ENCODE measurements at places on chromosomes 1 and 21.

- no peak for DNase-seq
Observed at GRCh38 chr1:62382658-62382955, 54.2 kb upstream of the USP1 start.

DNA sequence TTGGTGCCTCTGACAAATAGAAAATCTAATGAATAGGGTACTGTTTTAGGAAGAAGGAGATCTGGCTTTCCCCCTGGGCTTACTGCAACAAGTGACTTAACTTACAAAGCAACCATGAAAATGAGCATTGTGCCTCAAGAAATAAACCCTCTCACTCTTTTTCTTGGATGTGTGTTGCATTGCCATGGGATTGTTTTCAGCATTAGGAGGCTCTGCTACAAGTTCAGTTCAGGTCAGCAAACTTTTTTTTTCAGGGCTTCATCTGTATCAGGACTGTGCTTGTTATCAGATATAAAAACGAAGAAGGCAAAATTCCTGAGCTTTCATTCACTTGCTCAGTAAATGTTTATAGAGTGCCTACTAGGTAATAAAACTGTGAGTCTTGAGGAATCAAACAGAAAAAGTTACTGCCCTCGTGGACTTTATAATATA, 37.8 kb upstream of the DOCK7 start:
- DNase-seq: no peak

DNA sequence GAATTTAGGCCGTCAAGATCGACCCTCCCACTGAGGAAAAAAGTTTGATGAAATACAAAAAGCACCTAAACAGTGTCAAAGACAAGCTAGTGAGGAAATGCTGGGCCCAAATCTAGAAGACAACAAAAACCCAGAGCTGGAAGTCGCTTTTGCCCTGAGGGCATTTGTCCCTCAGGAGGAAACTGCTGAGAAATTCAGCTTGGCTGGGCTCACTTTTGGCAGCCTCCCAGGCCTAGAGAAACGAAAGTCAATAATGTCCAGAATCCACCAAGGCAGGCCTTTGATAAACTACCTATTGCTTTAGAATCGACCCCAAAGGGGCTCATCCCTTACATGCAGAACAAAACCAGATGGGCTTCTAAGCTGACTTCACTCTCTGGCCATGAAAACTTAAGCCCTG, 38.9 kb downstream of the SYT2 start:
- no peak for DNase-seq

- no peak for DNase-seq
Observed at GRCh38 chr1:13764588-13765332, 64.8 kb downstream of the PRDM2 start.

- DNase-seq: no peak
Observed at GRCh38 chr1:183385340-183386144, 32.6 kb downstream of the NMNAT2 start.

DNA sequence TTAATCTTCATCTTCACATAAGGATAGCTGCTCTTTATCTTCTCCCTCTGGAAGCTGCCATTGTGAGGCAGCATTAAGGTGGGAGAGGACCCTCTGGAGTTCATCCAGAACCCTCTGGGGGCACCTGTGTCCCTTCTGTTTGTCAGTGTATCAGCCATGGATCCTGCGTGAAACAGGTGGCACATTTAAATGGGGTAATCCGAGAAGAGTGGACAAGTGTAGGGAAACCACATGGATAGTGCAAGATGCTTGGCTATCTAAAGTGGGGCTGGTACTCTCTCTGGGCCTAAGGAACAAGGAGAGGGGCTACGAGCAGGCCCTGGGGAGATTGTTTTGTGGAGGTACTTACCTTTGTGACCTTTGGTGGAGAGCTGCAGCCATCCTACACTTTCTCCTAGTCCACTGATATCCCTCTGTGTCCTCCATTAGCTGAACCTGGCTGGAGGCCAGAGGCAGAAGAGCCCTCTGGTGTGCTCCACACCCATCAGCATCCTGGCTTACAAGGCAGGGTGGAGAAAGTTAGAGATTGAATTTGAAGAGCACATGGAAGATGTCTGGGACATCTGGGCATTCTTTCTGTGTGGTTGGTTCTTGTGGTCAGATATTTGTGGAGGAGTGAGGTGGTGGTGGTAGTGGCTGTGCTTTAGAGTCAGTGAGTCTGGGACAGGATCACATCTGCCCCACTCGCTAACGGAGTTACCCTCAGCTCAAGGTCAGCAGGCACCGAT, 117.7 kb downstream of the FGGY start:
- DNase-seq: no peak

- no peak for DNase-seq
Observed at GRCh38 chr1:187987236-187987776, 1158.6 kb downstream of the PLA2G4A start.

GRCh38 chr1:23751815-23752200, 8.5 kb downstream of the ELOA start:
- no peak for DNase-seq

DNA sequence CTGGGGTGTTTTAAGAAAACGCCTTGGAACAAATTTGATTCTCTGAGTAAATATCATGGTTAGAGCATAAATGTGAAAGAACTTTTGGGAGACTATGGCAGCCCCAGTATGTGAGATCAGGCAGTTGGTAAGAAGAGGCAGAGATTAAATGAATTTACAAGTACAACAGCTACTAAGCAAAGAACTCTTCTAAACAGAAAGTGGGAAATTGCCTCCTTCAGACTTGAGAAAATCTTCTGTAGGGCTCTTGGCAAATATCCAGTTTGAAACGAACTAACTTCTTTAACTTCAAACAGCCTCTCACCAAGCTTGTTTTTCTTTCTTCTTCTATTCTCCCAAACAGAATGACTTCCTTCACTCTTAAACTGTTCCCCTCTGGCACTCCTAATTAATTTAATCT, 337.7 kb downstream of the SIPA1L2 start:
- DNase-seq: no peak

- DNase-seq: no peak
Observed at GRCh38 chr1:27599605-27600497, 4.1 kb downstream of the AHDC1 start.

- no peak for DNase-seq
Observed at GRCh38 chr1:61387829-61388228, 305.5 kb downstream of the NFIA start.

DNA sequence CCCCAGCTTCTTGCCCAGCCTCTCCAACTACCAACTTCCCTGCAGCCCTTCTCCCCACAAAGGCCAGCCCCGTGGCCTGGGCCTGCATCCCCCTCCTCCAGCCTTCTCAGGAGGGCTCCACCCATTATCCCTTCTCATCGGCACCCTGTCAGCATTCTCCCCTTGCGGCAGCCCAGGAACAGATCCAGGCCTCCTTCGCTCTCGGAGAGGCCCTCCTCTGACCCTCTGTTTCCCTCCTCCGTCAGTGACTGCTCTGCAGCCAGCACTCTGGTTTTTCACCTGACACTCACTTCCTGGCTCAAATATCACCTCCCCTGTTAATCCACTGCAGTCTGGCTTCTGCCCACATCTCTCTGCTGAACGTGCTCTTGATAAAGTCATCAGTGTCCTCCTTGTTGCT, 17.5 kb downstream of the ADGRB2 start:
- no peak for DNase-seq

DNA sequence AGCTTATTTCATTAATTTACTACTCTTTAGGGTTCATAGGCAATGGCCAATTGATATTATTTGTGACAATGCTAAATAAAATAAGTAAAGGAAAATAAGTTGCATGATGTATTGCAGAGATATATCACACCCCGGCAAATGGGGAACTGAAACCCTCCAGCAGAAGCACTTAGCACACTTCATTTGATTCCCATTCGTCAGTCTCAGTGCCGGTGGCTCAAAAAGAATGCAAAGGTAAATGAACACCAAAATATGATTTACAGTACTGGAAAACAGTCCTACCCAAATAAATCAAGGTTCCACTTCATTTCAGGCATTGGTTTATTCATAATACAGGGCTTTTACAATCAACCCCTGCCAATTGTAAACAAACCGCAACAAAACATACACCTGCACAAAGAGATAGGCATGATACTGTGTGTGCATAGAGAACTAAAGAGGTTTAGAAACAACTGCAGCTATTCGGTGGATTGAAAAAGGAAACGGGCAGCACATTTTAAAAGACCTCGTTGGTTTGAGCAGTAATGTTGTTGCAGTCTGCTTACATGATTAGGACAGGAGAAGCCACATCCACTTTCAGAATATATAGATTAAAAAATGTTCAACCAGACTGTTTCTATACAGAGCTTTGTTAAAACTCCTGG, 1019.2 kb downstream of the TTLL7 start:
- DNase-seq: no peak

GRCh38 chr1:17053086-17053684, 647 bp downstream of the SDHB start:
- DNase-seq: no peak

DNA sequence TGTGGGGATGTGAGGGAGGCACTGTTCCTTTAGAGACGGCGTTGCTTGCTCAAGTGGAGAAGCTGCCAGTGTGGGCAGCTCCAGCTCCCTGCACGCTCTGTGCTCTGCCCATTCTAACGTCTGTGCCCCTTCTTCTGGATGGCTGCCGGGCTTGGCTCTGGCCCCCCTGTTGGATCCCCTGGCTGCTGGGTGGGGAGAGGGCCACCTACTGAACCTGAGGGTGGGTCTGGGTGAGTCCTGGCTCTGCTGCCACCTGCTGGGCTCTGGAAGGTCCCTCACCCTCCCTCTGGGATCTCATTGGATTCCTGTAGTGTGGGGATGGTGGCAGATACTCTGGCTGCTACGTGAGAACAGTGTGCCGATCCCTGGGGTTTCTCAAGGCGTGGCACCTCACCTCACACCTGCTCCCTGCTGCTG, 5.0 kb downstream of the PFKL start:
- peak; percentile 45 for DNase-seq

- no peak for DNase-seq
Observed at GRCh38 chr1:197320991-197321531, 53.0 kb downstream of the CRB1 start.

- no peak for DNase-seq
Observed at GRCh38 chr21:38354231-38354630, 97.4 kb downstream of the KCNJ15 start.

DNA sequence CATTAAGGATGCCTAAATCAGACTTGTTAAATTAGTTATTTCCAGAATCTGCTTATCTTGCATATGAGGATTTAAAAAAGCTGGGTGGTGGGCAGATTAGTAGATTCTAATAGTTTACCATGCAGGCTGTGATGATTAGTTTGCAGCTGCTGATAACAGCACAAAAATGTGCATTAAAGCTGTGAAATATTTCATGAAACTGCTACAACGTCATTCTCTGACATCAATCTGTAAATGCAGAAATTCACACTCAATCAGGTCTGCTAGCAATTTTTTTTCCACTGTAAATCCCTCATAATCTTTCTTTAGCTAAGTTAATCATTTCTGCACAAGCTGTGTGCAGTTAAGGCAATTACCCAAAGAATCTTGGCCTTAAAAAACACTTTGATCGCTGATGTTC, 9.3 kb upstream of the RPE65 start:
- no peak for DNase-seq

DNA sequence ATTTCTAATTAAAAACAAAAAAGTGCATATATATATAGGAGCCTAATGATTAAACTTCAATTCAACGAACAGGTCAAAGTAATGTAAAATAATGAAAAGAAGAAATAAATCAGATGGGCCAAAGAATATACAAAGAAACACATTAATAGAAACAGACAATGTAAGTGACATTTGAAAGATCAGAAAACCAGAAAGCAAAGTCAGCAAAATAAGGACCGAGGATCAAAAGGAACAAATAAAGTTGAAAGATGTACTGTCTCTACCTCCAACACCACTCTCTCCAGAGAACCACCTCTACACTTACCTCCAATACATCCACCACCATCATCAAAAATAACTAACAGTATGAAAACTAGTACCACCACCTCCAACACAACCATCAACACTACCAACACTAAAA, 1226.3 kb upstream of the NCAM2 start:
- no peak for DNase-seq

Data from stimulated activated CD4-positive, alpha-beta T cell treated with anti-CD3 and anti-CD28 coated beads, Interleukin-12 subunit alpha, Interleukin-12 subunit beta, amount 100 ng/mL, for 4 hours (primary cell).